NCI-H446 (cell line): ENCODE measurements at places on chromosomes 7 and 10.

DNA sequence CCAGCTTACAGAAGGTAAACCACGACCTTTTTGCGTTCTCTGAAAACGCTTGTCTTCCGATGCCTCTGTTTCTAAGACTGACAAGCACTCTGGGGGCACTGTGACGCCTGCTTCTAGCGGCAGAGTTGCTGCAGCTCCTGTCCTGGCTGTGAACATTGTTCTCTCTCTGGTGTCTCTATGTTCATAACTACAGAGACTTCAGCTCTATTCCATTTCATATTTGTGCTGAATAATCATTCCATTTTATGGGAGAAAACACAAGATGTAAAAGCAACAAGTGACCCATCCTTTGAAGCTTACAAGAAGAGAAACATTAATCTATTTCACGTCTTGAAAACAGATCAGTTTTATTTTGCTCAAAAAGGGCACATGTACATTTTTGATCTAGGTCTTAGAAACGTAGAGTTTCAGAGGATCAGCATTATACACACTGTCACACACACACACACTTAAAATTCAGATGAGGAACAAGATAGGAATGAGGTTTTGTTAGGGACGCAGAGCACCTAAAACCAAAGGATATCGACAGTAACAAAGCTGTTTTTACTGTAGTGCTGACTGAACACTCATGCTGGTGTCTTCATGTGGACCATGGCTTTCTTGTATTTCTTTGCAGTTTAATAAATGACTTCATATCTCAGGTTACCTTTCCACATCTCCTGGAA, 3.0 kb downstream of the IKZF1 start:
- DNase-seq = no peak

GRCh38 chr7:94394109-94394436, 622 bp upstream of the COL1A2 start:
- DNase-seq = no peak

DNA sequence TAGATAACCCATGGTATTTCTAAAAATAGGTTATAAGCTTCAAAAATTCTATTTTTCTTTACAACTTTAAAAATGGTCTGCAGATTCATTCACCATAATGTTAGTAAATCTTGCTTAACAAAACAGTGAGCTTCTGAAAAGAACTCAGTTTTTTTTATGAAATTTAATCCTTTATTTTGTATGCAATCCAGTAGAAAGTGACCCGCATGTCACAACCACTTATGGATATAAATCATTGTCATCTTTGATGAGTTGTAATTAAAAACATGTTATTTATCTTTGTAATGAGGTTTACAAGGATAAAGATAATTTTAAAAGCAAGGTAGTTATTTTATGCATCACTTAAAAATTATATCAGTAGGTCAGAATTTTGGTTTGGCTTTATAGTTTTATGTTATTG, 173.5 kb upstream of the SEMA3A start:
- DNase-seq = no peak

- DNase-seq = no peak
Observed at GRCh38 chr7:56051053-56051338, 248 bp downstream of the PSPH start.

GRCh38 chr10:44759122-44759521, 152.0 kb upstream of the TMEM72 start:
- DNase-seq = no peak

DNA sequence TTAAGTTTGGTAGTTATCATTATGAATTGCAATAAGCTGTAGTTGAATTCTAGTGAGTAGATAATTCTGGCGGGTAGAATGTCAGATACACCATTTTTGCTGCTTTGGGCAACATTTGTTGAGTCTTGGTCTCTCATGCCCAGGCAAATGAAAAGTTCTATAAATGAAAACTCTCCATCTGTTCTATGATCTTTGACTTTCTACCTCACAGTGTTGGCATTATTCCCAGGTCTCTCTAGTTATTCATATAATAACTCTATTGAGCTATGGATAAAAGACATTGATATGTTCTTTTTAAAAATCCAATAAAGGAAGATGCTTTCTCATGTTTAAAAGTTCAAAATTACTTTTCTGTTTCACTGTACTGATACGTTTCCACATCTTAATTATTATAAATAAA, 415.3 kb upstream of the SEMA3D start:
- peak; percentile 87 for DNase-seq

GRCh38 chr7:130210181-130210935, 2.7 kb downstream of the SSMEM1 start:
- no peak for DNase-seq

DNA sequence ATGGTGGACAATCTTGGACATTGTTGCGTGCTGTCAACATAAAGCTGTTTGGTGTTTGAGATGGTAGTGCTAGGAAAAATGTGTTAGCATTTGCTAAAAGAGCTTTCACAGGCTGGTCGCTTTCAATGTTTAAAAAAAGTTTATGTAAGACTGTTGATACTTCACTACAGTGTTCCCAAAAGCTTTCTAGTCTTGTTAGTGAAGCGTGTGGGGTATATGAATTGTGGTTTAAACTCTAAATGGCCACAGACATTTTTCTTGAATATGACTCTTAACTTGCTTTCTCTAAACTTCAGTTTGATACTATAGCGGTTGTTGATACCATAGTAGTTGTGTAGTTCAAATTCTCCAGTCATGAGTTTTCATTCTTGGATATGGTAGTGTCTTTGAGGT, 44.9 kb downstream of the MCU start:
- DNase-seq = no peak

GRCh38 chr7:76296743-76297740, 5.4 kb upstream of the HSPB1 start:
- no peak for DNase-seq

DNA sequence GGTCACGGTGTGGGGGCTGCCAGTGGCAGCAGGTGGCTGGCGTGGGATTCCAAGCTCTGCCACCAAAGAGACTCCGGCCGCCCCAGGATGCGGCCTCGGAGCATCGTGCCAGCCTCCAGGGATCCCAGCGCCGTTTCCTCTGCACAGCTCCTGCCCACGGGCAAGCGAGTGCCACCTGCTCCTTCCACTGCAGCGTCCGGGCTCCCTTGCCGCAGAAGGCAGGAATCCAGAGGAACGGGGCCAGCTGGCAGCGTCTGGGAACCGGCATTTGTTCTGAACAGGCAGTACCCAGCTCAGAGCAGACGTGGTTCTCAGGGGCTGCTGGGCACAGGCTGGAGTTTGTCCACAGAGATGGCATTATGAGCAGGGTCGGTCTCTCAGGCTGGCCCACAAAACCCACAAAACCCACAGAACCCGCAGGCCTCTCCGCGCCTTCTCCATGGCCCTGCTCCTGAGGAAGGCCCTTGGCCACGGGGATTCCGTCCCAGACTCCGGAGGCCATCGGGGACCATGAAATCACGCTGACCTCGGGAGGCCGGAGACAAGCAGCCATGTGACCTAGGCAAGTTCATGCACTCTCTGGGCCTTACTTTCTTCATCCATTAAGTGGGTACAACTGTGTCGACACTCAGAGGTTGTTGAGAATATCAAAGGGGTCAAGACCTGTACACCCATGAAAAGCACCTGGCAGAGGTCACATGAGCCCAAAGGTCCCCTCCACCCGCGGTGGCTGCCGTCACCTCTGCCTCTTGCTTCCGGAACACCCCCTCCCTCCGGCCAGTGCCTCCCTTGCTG, 72.1 kb upstream of the TNRC18 start:
- peak; percentile 96 for DNase-seq

GRCh38 chr7:81183326-81183725, 264.5 kb upstream of the SEMA3C start:
- DNase-seq = no peak

GRCh38 chr10:679556-679955, 9.9 kb downstream of the DIP2C start:
- no peak for DNase-seq

- no peak for DNase-seq
Observed at GRCh38 chr10:47035819-47036337, 124.7 kb downstream of the PTPN20 start.

- DNase-seq = no peak
Observed at GRCh38 chr10:79336739-79337138, 10.5 kb upstream of the PPIF start.

DNA sequence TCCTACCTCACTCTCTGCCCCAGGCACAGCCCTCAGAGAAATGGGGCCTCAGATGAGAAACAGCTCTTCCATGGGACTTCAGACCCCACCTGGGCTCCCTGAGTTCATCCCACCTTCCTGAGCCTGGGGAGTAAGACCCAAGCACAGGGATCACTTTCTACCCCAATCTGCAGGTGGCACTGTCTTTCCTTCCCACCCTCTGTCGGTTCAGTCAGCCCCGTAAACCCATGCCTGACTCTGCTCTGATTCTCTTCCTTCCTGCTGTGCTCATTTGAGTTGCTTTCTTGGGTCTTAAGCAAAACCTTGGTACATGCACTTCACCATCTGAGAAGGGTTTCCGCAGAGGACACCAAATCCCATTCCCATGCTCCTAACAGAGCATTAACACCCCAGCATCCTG, 306.4 kb upstream of the CDC14C start:
- DNase-seq = no peak

DNA sequence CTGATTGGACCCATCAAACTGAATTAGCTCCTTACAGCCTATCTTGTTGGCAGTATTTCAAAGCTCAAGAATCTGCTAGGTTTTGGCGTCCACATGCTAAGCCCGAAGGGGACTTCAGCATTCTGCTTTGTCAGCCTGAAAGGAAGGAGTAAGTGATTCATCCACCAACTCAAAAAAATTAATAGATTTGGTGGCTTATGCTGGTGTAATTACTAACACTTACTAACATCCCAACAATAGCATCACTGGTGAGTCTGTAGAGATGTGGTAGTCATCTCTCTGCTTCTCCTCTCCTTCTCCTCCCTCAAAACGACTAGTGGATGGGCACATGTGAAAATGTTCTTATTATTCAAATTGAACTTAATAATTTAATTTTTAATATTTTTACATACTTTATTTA, 53.8 kb upstream of the EGR2 start:
- no peak for DNase-seq

GRCh38 chr10:15563246-15563645, 156.5 kb downstream of the ITGA8 start:
- no peak for DNase-seq

DNA sequence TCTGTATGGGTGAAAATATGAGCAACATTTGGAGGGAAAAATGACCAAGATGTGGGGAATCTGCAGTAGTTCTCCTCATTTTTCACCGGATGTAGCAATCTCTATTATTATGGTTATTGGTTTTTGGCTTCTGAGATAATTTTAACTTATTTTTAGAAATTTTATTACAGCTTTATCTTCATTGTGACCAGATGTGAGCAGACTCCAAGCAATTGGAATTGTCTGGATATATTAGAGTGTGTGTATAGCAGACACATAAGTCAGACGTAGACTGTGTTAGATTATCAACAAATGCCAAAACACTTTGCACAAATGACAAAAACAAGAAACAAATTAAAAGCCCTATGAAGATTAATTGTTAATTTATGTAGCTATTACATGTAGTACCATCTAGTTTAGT, 249.1 kb downstream of the DNAJB9 start:
- DNase-seq = no peak

DNA sequence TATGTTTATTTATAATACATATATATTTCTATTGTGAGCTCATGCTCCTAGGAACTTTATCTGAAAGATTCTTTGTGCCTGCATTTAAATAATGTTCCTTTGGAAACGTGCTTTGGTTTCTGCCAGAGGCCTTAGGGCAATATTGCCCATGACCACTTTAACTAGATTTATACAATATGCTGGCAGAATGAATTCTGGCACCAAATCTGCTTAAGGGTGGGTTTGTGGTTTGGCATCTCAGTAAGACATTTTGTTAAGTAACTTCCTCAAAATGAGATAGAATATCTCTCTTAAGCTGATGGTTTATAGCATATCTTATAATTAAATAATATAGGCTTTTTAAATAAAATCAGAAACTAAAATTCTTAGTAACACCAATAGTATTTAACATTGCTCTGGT, 252.9 kb downstream of the RNLS start:
- DNase-seq = no peak

DNA sequence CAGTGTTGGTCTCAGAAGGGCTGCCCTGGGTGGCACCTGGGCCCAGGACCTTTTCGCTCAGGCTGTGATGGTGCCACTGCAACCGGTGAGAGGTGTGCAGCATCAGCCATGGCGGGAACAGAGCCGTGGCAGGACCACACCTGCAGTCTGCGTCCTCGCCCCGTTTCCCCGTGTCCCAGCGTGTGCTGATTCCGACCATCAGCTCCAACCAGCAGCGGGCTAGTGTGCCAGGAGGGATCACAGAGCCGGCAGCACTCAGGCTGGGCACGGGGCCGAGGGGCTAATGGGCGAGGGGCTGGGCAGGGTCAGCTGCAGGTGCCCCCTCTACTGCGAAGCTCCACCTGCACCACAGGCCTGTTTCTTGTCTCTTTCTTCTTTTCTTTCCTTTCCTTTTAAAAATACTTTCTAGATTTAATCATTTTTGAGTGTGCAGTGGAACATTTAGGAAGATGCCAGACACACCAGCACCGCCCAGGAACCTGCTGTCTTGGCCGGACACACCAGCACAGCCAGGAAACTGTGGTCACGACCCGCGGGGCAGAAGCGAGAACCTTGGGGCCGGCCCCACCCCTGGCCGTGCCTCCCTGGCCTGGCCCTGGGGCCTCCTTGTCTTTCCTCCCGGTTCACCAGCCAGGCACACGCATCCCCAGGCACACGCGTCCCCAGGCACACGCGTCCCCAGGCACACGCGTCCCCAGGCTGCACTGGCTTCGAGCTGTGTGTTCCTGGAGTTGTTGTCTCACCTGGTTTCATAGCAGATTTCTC, 34.6 kb downstream of the ADGRA1 start:
- DNase-seq = no peak

DNA sequence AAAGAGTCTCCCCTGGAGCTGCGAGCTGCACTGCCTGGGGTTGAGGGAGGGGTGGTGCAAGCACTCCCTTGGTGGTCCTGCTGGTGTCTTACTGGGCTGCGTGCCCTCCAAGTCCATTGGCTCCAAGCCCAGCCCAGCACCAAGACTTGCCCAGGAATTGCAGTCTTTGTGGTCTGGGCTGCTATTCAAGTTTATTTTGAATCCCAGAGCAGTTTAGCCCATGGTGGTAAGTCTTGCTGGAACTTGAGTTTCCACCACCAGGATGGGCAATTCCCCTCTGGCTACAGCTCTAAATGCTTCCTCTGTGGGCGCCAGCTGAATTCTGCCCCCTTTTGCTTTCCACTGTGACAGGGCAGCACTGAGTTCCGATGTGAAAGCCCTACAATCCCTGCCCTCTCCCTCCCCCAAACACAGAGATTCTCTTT, 25.1 kb downstream of the GALNT11 start:
- peak; percentile 91 for DNase-seq

GRCh38 chr7:22557167-22557566, 57.2 kb upstream of the STEAP1B start:
- DNase-seq = no peak
